NCI-H1694 (cell line): ENCODE measurements at places on chromosomes 2 and 18.

- no peak for DNase-seq
Observed at GRCh38 chr18:9719421-9719981, 11.4 kb downstream of the RAB31 start.

DNA sequence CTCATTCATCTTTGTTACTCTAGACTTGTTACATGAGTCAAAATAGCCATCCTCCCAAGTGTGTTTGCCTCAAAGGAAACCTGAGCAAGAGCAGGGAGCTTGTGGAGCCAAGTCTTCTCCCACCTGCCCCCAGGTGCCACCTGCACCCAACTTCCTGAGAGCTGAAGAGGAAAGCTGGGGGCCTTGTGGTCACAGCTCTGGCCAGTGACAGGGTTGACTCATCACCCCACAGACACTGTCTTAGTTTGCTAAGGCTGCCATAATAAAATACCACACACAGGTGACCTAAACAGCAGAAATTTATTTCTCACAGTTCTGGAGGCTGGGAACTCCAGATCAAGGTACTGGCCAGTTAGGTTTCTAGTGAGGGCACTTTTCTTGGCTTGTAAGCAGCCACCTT lies 99.6 kb downstream of the TPGS2 start:
- DNase-seq, result no peak

- no peak for DNase-seq
Observed at GRCh38 chr18:35410561-35410960, 33.4 kb upstream of the ZNF396 start.

- no peak for DNase-seq
Observed at GRCh38 chr18:62953663-62954062, 238.3 kb downstream of the PHLPP1 start.

GRCh38 chr2:221443645-221444044 lies 128.5 kb downstream of the EPHA4 start:
- no peak for DNase-seq

DNA sequence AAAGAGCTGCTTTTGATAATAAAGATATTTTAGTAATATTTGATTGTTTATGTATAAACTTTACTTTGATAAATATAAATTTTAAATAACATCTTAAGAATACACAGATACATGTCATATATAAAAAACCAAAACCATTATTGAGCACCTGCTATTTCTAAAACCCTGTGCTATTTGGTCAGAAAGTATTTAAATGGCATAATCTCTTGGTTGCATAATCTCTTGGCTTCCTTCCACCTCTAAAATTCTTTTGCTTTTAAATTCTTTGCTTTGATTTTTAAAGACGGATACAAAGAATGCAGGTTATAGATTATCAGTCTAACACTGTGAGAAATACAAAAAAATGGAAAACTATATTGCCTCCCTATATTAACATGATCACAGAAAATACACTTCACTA lies 36.9 kb downstream of the ACMSD start:
- DNase-seq, result no peak

- DNase-seq, result no peak
Observed at GRCh38 chr2:146982393-146982846, 862.4 kb upstream of the ACVR2A start.

DNA sequence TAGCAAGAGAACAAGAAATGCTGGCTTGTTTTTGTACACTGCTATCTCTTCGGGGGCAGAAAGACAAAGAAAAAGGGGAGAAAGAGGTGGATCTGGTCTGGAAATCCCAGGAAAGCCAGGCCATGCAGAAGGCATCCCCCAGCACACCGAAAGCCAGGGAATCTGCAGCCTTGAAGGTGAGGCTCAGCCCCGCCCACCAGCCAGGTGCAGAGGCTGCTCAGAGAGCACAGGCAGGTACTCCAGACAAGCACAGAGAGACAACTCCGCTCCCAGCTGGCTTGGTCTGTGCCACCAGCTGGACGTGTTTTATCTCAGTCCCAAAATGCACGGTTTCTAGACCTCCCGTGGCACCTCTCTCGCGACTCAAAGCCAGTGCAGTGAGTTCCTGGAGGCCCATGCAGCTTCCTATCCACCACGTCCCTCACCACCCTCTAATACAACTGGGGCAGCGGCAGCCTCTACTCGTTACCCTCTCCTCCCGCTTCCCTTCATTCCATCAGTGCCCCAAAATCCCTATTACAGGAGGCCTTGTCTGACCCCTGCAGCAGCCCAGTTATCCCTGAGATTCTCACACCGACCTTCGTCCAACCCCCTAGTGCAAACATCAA lies 62.8 kb downstream of the HDAC4 start:
- no peak for DNase-seq

DNA sequence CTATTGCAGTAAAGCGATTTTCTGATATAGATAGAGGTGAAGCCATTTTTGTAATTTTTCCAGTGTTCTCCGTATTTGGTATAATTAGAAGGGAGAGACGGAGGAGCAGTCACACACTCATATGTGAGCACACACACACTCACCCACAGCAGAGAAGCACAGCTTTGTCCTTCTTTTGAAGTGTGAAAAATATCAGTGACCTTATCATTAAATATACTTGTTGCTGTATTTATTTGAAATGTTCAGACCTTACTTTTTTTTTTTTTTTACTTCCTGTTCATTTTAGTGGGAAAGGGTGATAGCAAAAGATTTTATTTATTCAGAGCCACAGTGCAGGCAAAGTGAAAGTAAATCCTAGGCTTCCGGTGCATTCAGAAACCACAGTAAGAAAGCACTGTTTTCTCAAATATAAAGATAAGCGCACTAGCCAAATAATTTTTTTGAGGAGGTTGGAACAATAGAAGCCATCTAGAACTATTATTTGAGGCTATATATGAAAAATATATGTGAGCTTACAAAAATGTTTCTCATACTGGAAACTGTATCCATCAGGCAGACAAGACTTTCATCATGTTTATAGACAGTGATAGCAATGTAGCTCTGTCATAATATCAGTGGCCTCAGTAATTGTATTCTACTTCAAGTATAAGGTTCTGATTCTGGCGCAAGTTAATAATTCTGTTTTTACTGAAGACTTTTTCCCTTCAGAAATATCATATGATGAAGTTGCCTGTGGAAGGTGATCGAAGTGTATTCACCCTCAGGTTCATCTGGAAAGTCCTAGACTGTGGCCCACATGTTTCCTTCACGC lies 37.2 kb downstream of the TSHZ1 start:
- no peak for DNase-seq

- no peak for DNase-seq
Observed at GRCh38 chr2:100835006-100835659, 15.2 kb downstream of the NPAS2 start.

- no peak for DNase-seq
Observed at GRCh38 chr2:231646476-231646875, 53.8 kb downstream of the TEX44 start.

DNA sequence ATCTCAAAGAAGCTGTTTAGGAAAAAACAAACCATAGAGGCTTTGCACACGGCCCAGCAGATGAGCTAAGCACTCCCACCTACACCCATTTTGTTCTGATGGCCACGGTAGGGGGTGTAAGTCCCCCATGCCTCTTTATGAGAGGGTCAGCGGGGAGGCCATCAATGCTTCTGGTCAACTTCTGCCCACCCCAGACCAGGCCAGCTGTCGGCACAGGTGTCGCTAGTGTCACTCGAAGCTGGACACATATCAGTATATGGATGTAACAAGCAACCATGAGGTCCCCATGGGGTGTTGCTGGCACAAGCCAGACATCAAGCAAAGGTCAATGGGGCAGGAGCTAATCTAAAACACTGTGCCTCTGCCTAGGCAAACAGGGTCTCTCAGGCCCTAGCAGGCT lies 23.7 kb upstream of the SLC35F6 start:
- no peak for DNase-seq

DNA sequence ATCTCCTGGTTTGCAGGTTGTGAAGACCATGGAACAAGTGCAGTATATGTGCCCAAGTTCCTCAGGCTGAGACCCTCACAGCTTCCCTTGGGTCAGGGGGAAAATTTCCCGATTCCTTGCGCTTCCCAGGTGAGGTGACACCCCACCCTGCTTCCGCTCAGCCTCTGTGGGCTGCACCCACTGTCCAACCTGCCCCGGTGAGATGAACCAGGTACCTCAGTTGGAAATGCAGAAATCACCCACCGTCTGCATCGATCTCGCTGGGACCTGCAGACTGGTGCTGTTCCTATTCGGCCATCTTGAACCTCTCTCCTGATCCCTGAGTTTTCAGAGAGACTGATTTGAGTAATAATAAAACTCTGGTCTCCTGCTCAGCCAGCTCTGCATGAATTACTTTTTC lies 30.6 kb downstream of the CHCHD5 start:
- no peak for DNase-seq

DNA sequence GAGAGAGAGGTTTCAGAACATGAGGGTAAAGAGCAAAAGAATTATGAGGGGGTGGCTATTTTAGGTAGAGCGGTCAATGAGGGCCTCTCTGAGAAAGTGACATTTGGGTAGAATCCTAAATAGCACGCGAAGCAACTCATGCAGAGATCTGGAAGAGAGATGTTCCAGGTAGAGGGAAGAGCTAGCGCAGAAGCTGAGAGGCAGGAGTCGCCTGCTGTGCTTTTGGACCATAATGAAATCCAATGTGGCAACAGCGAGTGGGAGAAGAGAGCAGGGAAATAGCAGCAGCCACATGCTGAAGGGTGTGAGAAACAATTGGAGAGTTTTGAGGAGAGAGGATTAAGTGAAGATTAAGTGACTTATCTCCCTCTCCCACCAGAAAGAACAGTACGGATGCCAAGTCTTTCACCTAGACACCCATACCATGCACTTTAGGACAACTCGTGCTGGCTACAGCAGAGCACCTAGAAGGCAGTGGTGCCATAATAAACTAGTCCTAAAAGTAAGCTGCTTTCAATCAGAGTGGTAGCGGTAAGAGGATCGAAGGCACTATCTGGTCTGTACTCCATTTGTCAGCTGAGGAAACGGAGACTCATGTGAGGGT lies 129.7 kb downstream of the LRP2 start:
- no peak for DNase-seq

DNA sequence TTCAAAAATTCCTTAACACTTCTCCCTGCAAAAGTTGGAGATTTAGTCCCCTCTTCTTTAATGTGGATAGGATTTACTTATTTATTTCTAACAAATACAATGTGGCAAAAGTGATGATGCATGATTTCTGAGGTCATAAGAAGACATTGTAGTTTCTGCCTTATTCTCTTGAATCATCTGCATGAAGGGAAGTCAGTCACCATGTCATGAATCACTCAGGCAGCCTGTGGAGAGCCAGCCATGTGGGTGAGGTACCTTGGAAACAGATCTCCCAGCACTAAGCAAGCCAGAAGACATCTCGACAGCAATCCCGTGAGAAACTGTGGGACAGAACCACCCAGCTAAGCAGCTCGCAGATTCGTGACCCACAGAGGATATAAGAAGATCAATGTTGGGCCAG lies 2.7 kb upstream of the ZC3H8 start:
- no peak for DNase-seq

DNA sequence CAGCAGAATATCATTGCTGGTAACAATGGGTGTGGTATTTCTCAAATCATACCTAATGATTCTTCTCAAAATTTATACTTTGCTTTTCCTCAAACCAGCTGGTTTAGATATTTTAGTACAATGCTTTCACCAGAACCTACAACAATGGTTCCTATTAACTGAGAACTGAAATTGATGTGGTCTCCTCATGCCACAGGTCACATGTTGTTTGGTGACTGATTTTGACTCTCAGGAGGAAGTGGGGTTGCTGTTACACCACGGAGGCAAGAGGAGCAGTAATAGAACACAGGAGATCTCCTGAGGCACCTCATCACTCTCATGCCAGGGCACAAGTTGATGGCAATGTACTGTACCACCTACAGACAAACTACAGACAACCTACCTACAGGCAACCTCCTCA lies 3.0 kb upstream of the CEP68 start:
- DNase-seq, result no peak

DNA sequence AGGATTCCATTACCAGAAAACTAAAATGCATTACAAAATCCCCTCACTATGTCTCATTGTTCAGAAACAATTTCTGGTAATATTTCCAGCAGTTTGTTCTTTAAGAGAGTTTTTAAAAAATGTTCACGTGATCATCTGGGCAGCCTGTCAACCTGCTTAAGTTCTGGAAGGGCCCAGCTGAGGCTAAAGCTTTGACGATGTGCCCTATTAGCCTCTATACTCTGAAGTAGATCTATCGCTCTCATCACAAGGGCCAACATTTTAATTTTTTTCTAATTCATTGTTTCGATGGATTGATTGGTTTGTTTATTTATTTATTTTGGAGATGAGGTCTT lies 205.8 kb downstream of the PRKCE start:
- DNase-seq, result no peak

DNA sequence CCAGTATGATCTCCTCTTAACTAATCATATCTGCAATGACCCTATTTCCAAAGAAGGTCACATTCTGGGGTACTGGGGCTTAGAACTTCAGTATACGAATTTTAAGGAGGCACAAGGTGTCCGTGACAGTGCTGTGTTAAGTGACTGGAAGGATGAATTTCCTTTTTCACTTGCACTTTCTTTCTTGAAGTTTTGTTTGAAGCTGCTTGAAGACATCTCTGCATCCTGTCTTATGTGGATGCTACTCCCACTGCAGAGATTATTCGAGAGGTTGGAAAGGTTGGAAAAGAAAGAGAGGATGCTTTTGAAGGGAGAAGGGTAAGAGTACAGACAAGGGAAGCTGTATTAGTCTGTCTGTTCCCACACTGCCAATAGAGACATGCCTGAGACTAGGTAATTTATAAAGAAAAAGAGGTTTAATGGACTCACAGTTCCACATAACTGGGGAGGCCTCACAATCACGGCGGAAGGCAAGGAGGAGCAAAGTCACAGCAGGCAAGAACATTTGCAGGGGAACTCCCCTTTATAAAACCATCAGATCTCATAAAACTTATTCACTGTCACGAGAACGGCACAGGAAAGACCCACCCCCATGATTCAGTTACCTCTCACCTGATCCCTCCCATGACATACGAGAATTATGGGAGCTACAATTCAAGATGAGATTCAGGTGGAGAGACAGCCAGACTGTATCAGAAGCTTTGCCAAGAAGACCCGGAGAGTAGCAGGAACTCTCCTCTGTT lies 3.6 kb upstream of the RNF144A start:
- no peak for DNase-seq

DNA sequence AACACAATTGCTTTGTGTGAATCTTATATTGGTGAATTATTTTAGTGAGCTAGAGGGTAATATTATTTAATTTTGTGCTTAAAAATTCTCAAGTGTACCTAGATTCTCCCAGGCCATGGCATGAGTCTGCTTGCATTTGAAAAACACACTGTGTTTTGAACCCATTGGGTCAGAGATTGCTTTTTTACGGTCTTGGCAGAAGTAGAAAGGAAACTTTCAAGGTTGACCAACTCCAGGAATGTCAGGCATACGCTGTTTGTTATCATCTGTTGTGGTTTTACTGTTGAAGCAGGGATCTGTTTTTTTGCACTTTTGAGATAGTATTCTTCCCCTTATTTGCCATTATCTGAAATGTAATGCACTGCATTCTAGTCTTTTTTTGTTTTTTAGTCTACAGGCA lies 377.4 kb downstream of the RPRM start:
- no peak for DNase-seq

DNA sequence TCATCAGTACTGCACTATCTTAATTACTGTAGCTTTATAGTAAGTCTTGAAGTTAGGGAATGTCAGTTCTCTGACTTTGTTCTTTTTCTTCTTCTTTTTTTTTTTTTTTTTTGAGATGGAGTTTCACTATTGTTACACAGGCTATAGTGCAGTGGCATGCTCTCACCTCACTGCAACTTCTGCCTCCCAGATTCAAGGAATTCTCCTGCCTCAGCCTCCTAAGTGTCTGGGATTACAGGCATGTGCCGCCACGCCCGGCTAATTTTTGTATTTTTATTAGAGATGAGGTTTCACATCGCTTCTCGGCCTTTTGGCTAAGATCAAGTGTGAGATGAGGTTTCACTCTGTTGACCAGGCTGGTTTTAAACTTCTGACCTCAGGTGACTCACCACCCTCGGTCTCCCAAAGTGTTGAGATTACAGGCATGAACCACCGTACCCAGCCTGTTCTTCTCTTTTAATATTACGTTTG lies 41.9 kb upstream of the TANC1 start:
- no peak for DNase-seq
